Ecto neural progenitor cell (in vitro differentiated cells): ENCODE measurements at places on chromosomes 1 and 21.

DNA sequence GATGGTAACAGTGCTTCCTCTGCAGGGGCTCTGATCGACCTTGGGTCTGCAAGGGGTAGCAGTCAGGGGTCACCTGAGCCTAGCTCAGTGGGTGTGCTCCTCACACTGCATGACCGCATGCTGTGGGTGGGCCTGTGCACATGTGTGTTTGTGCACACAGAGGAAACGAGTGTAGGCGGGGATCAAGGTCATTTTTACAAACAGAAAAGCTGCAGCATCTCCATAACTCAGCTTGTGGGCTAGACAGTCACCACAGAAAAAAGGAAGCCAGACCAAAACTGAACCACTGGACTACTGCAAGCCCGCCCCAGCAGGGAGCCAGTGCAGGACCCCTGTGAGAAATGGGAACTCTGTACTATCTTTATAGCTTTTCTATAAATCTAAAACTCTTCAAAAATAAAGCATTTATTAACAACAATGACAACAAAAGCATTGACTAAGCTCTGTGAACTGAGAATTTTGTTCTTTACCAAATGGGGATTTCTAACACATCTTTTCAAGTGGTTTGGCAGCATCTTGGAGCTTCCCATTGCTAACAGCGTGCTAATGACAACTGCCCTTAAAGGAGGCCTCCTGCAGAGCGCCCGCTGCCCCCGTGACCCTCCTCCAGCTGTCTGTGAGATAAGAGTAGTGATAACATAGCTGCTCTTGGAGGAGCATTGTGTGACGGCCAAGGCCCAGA is 19.9 kb upstream of the NEK2 start:
- DNase-seq: no peak

GRCh38 chr1:36752431-36752830 is 269.7 kb upstream of the CSF3R start:
- DNase-seq: no peak

DNA sequence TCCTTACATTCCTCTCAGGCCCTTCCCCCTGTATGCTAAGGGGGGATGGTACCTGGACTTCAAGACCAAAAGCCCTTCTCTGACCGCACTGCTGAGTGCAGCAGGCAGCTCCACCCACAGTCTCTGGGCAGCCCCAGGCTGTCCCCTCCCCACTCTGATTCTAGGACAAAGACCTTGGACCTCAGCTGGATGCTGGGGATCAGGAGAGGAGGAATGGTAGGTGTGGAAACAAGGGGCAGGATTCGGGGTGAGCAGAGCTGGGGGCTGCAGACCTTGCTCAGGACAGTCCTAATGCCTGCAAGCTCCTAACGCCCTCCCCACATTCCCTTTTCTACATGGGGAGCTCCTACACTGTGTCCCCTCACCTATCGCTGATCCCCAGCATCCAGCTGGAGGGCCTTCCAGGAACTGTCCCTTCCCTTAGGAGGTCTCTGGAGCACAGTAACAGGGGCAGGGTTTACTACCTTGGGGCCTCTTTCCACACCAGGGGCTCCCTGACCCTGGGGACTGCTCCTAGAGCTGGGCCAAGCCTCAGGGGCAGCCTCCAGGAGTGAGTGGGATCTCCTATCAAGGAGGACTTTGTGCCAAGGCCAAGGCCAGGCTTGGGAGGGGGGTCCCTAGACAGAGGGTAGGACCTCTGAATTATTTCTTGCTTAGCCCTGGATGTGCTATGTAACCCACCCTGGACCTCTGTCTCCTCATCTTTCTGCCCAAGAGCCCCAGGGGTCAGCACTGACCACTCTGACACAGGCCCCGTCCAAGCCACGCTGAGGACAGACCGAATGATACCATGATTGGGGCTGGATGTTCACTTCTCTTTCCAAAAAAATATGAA is 5.6 kb downstream of the CLDN19 start:
- no peak for DNase-seq

- no peak for DNase-seq
Observed at GRCh38 chr1:197567442-197567841, 207.8 kb downstream of the DENND1B start.

- DNase-seq: peak; percentile 29
Observed at GRCh38 chr1:48019714-48020315, 22.6 kb upstream of the TRABD2B start.

DNA sequence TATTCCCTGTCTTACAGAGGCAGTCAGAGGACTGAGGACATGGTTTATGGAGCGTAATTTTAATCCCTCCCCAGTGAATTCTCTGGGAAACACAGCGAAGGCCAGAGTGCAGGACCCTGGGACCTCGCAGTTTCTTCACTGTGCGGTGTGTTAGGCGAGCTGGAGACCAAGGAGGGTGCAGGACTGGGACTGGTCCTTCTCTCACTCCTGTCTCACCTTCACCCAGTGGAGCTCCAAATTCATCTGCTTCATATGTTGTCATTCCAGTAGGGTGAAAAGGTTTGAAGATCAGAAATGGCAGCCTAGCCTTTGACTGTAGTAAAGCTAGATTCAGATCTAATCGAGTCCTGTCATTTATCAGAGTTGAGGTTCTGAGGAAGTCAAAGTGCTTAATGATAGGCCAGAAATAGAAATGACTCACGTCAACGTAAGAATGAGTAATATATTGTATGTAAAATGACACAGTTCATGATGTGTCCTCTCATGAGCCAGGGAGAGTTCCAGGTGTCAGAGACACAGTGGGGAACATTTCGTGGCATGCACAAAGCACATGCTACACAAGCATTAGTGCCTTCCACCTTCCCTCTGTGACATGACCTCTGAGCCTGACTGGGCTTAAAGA is 647.5 kb downstream of the SMYD3 start:
- DNase-seq: no peak

DNA sequence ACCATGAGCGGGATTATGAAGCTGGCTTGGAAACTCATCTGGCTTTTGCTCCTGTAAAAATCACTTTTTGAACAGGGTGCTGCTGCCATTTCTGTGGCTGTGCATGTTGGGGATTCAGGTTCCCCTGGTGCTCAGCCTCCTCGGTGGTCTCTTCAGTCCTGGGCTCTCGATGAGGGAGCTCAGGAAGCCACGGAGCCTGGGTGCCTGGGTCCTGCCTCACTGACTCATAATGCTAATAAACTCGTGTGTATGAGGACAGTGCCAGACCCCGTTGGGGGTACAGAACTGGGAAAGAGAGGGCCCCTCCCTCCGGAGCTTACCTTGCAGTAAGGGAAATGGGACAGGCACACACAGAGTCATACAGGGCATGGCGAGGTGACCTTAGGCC is 5.8 kb downstream of the COQ8A start:
- no peak for DNase-seq

GRCh38 chr1:24535021-24535424 is 20.9 kb upstream of the NCMAP start:
- no peak for DNase-seq

- no peak for DNase-seq
Observed at GRCh38 chr1:203797948-203798655, 2.7 kb downstream of the ZBED6 start.

DNA sequence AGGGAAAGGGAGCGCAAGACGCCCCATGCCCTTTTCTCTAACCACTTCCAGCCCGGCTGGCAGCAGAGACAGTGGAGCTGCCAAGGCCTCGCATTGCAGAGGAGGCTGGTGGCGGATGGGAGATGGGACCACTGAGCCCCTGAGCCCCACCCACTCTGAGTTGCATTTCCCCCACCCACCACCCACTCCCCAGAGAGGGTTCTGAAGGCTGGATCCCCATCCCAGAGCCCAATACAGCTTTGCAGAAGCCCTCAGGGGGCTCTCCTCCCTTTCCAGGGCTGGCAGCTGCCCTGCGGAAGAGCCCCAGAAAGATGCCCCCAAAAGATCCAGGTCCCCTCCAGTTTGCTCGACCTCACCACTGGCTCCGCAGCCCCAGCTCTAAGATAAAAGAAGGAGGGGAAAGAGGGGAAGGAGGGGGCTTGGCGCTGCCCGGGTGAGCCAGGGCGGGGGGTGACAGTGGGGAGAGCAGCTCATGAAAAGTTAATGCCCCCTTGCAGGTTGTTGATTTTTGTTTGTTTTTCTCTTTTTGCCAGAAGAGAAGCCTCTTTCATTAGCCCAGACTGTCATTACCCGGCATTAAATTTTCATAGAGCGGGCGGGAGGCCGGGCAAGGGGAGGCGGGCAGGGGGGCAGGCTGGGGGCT is 38.4 kb upstream of the CASZ1 start:
- no peak for DNase-seq

GRCh38 chr1:43284065-43284464 is 1.3 kb downstream of the C1orf210 start:
- DNase-seq: no peak

- DNase-seq: no peak
Observed at GRCh38 chr1:47725511-47725991, 271.6 kb downstream of the TRABD2B start.

- DNase-seq: no peak
Observed at GRCh38 chr1:86339014-86339812, 56.9 kb downstream of the ODF2L start.

GRCh38 chr1:192610112-192610889 is 25.6 kb upstream of the RGS13 start:
- DNase-seq: no peak

- no peak for DNase-seq
Observed at GRCh38 chr21:40687625-40688024, 159.3 kb downstream of the DSCAM start.

DNA sequence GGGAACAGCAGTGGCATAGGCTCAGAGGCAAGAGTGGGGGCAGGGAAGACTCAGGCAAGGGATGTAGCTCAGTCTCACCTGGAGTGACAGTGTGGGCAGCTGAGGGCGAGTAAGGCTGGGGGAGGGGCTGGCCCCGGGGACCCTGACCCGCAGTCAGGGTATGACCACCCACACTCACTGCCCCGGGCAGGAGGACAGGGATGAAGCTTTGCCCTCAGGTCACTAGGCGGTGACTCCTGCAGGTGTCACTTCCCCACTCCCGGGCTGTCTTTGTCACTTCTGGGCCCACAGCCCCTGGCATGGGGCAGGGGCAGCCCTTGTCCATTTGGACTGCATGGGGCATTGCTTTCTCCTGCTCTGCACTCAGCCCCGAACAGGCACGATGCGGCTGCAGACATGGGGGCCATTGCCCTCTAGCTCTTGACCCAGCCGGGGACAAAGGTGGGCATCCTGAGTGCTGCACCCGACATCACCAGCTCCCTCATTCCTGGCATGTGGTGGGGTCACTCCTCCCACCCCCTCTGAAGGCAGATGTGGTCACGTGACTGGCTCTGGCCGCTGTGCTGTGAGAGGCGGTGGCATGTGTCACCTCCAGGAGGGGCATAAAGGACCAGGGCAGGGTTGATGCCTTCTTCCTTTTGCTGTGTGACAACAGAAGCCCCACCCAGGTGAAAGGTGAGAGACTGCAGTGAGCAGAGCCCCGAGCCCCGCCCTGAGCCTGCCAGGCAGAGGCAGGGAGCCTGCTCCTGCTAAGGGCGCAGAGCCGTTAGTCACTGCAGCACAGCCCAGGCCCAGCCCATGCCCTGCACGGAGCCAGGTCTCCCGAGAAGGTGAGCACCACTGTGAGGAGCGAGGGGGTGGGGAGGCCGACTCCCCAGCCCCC is 66.0 kb downstream of the MATN1 start:
- DNase-seq: no peak

DNA sequence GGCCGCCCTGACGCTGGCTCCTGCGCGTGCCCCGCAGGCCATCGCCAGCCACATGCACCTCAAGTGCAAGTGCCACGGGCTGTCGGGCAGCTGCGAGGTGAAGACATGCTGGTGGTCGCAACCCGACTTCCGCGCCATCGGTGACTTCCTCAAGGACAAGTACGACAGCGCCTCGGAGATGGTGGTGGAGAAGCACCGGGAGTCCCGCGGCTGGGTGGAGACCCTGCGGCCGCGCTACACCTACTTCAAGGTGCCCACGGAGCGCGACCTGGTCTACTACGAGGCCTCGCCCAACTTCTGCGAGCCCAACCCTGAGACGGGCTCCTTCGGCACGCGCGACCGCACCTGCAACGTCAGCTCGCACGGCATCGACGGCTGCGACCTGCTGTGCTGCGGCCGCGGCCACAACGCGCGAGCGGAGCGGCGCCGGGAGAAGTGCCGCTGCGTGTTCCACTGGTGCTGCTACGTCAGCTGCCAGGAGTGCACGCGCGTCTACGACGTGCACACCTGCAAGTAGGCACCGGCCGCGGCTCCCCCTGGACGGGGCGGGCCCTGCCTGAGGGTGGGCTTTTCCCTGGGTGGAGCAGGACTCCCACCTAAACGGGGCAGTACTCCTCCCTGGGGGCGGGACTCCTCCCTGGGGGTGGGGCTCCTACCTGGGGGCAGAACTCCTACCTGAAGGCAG is 23.4 kb upstream of the ARF1 start:
- no peak for DNase-seq

DNA sequence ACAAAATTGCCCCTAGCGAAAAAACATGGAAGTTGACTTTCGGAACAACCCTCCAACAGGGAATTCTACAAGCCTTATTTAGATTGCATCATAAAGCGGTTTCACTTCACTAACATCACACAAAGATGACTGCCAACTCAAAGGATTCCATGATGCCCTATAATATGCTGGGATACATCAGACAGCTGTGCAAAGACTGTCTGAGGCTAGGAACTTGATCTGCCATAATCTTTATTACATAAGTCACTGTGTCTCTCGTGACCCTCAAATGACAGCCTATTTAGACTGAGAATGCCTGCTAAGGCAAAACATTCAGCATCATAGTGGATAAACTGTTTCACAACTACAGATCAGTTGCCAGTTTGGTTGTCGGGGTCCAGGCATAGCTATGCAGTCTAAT is 23.8 kb downstream of the FH start:
- DNase-seq: no peak

GRCh38 chr21:37447288-37447936 is 80.8 kb downstream of the DYRK1A start:
- no peak for DNase-seq

GRCh38 chr21:45306832-45307571 is 19.3 kb upstream of the POFUT2 start:
- DNase-seq: no peak

- DNase-seq: no peak
Observed at GRCh38 chr1:157671895-157672294, 28.7 kb downstream of the FCRL3 start.

- DNase-seq: no peak
Observed at GRCh38 chr1:2019172-2019543, at the start of gene GABRD. Gene GABRD (plus strand): TSS chr1:2019345. CDS start chr1:2019424, 79 bp downstream.

DNA sequence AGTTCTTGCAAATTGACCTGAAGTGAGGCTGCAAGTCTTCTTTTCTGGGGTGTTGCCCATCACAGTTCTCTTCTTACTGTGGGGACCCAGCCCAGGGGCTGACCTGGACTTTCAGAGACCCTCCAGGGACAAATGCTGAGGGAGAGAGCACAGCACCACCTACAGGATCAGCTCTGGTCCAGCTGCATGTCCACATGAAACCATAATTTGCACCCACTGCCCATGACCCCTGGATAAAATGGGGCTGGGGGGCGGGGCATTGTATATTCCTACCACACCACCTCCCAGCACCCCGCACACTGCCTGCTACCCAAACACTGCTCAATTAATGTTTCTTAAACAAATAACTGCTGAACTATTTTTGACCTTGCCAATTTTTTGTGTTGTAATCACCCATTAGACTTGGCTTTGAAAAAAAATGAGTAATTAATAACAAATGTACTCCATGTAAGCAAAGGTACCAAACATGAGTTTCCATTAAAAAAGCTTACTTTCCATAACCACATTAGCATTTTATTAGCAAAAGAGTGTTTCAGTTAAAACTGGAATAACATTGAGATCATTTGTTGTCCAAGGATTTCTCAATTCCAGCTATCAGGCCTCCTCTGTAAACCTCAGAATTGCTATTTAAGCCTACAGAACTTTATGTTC is 168.0 kb upstream of the RAB4A start:
- DNase-seq: no peak
